ENCODE measurements at places on chromosomes 12 and 14. TPM values are rescaled to one million over a fixed set of nuclear protein-coding genes. Genes with fewer than 3 reads are reported as not detected.

Gene TBX3
- total RNA-seq = 16.3 TPM

Gene PLD4
- total RNA-seq = 0.05 TPM

Gene ACACB
- 47.3 TPM for total RNA-seq

Gene KRT1
- not detected for total RNA-seq

Gene GLI1
- total RNA-seq = 0.91 TPM

Gene HOXC4
- total RNA-seq = 19.6 TPM

- peak; percentile 75 for DNase-seq
These were observed 37.6 kb downstream of the PACS2 start for GRCh38 chr14:105351920-105352851.

GRCh38 chr12:49403971-49404450 lies 36.7 kb downstream of the SPATS2 start:
- DNase-seq = no peak

- no peak for DNase-seq
These were observed 138.4 kb downstream of the SEC23A start for GRCh38 chr14:38964630-38965029.

GRCh38 chr14:97025722-97026121 lies 228.5 kb downstream of the VRK1 start:
- peak; percentile 39 for DNase-seq

GRCh38 chr14:96213871-96214465 lies 9.3 kb downstream of the BDKRB2 start:
- DNase-seq = no peak

- no peak for DNase-seq
These were observed 216.2 kb downstream of the ZFP36L1 start for GRCh38 chr14:68576496-68577244.

DNA sequence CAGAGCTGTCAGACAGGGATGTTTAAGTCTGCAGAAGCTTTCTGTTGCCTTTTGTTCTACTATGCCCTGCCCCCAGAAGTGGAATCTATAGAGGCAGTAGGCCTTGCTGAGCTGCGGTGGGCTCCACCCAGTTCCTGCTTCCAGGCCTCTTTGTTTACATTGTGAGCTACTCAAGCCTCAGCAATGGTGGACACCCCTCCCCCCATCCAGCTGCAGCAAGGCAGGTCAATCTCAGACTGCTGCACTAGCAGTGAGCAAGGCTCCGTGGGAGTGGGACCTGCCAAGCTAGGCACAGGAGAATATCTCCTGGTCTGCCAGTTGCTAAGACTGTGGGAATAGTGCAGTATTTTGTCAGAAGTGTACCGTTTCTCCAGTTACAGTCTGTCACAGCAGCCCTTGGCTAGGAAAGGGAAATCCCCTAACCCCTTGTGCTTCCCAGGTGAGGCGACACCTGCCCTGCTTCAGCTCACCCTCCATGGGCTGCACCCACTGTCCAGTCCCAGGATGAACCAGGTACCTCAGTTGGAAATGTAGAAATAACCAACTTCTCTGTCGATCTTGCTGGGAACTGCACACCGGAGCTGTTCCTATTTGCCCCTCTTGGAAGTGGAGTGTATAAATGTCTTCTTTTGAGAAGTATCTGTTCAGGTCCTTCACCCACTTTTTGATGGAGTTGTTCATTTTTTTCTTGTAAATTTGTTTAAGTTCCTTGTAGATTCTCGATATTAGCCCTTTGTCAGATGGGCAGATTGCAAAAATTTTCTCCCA lies 213.5 kb upstream of the SLC38A2 start:
- no peak for DNase-seq

DNA sequence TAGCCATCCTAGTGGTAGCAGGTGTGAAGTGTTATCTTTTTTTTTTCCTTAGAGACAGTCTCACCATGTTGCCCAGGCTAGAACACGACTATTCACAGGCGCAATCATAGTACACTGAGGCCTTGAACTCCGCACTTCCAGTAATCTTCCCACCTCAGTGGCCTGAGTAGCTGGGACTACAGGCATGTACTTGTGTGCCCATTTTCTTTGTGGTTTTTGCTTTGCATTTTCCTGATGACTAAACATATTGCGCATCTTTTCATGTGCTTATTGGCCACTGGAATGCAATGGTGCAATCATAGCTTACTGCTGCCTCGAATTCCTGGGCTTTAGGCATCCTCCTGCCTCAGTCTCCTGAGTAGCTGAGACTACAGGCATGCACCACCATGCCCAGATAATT lies 33.3 kb upstream of the GCH1 start:
- no peak for DNase-seq

GRCh38 chr14:72523424-72524294 lies 370.2 kb downstream of the DPF3 start:
- DNase-seq = no peak

DNA sequence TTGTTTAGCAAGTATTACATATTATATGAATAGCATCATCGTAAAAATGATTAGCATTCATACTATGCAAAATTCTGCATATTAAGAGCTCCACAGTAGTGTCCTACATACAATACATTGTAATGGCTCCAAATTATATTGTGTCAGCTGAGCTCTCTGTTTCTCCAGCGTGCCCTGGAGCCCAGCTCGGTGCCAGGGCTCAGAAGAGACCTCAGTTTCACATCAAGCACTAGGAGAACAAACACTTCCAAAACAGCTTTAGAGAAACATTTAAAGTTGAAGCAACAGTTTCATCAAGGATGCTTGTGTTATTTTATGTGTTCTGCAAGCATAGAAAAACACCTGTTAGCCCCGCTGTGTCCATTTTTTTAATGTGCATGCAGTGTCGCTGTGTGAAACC lies 456.9 kb downstream of the EGLN3 start:
- no peak for DNase-seq

DNA sequence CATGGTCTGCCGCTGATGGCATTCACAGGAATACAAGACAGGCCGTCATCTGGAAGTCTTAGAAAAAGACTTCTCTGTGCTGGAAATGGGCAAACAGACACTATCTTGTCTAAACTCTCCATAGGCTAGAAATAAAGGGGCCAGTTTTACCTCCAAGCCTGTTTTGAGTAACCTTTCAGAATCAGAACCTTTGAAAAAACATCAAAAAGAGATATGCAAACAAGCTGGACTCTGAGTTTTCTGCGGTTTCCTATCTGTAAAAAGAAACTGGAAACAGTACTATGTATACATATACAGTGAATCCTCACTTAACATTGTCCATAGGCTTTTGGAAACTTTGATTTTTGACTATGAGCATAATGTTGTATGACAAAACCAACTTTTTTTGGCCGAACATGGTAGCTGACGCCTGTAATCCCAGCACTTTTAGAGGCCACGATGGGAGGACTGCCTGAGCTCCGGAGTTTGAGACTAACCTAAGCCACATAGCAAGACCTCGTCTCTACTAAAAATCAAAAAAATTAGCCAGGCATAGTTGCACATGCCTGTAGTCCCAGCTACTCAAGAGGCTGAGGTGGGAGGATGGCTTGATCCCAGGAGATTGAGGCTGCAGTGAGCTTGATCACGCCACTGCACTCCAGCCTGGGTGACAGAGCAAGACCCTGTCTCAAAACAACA lies 92.9 kb upstream of the MAX start:
- no peak for DNase-seq

DNA sequence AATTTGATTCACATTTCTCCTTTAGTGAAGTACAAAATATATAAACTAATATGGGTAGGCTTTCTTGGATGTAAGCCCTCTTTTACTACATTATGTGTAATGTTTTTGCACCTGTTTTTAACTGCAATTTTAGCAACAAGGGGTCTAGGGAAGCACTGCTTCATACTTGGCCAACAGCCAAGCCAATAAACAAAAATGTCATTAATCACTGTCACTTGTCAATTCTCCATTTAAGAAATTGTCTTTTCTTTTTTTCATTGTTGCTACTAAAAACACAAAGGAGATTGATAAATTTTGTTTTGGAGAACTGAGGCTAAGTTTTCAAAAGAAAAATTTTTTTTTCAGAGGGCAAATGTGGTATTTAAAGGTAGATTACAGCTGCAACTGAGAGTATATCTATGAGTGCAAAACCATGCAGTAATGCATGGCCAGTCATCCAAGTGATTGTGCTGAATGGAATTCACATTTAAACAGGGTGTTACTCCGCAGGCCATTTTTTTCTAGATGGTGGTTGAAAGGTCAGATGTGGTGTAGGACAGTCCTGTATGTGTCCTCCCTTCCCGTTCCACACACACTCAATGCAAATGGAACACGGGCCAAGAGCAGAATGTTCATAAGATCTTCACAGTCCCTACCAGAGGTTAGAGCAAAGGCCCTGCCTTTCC lies 503.0 kb upstream of the LMO3 start:
- no peak for DNase-seq

DNA sequence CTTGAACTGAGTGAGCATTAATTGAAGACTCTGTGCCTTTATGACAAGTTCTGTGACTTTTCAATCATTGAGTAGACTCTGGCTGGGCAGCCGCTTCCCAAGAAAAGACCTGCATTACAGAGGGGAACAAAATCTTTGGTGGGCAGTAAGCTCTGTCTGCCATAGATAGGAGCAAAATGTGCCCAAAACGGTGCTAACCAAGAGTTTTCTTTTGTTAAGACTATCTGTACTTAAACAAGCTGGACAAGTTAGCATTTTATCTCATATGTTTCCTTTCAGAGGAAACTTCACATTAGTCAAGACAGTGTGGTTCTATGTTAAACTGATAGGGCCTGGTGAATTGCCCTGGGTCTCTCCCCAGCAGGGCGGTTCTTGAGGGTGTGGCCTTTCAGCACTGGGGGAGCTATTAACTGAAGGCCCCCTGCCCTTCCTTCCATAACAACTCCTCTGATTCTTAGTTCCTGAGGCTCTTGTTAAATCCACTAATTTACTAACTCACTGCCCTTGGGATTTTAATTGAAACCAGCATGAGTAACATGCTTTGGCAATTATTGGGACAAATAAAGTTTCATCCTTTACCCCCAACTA lies 219.6 kb downstream of the KTN1 start:
- no peak for DNase-seq

- DNase-seq = no peak
These were observed 18.1 kb downstream of the GPATCH2L start for GRCh38 chr14:76169776-76170175.

- no peak for DNase-seq
These were observed 59.4 kb downstream of the GARIN6 start for GRCh38 chr12:99706736-99707473.

DNA sequence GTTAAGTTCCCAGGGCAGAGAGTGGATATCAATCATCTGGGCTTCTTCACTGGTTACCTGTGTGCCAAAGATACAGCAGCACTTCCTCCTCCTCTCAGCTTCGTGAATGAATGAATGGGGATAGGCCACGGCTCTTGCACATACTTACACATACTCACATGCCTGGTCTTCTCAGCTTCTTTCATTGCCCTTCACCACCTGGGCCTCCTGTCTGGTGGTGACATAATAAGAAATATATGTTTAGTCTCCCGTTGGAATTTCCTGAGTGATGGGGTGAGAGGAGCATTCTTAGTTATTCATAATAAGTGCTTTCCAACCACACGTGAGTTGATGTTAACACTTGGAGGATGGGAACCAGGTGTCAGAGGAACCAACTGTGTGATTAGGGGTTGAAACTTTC lies 268.1 kb upstream of the RMST start:
- DNase-seq = no peak

DNA sequence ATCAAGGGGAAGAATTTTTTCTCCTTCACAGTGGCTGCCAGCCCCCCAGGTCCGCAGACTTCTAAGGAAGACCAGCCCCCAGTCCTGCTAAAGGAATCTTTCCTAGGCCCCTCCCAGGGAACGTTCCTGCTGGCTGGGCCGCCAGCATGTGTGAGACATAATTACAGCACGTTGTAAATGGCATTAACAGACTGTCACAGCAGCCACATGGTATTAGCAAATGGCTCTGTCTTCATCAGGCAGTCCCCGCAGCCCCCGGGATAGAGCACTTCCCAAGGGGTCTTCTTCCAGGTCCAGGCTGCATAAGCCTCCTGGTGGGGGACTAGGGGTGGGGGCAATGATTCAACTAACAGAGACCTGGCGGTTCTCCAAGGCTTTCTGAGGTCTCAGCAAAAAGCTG lies 34.9 kb upstream of the FAM222A start:
- no peak for DNase-seq

GRCh38 chr12:109053382-109054123 lies 1.2 kb downstream of the USP30 start:
- DNase-seq = no peak

GRCh38 chr14:101962503-101962874 lies 1.9 kb upstream of the DYNC1H1 start:
- DNase-seq = no peak

GRCh38 chr12:22046968-22047390 lies 961 bp downstream of the CMAS start:
- DNase-seq = no peak

GRCh38 chr12:121241156-121241970 lies 31.4 kb downstream of the P2RX4 start:
- DNase-seq = no peak

DNA sequence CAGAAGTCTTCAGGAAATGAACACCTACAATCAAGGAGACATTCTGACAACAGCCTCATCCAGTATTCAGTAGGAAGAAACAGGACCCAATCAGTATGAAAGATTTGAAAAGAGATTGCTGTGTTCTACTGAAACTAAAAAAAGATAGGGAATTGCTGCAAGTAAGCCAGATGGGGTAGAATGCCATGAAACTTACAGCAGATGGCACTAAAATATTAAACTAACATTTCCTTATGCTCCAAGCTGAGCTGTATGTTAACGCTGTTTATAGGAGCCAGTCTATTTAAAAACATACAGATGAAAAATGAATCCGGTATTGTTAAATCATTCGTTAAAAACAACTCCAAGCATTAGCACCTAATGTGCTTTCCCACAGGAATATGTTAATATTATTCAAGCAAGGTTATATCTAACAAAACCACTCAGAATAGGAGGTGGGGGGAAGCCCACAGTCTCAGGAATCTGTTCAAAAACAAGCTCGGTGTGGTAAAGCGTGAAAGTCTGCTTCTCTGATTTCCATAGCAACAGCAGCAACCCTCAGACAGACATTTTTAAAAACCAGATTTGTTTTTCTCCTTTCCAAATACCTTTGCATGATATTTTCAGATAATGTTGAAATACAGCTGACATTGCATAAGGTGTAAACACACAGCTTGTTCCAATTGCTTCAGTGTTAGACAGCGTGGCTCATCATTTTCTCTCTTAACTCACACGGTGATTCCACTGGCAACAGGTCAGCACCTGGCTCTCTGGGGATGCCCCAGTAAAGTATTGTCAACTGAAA lies 131.4 kb upstream of the CCDC175 start:
- DNase-seq = no peak

Data from progenitor cell of endocrine pancreas (in vitro differentiated cells).